ENCODE measurements at places on chromosomes 5 and 9. TPM values are rescaled to one million over a fixed set of nuclear protein-coding genes. Genes with fewer than 3 reads are reported as not detected.

PCDHA1 gene
- not detected for total RNA-seq

C9orf50 gene
- total RNA-seq: not detected

SGTB gene
- total RNA-seq: 1.9 TPM

PCDHB10 gene
- total RNA-seq: 0.23 TPM

MAMDC4 gene
- 5.7 TPM for total RNA-seq

DNA sequence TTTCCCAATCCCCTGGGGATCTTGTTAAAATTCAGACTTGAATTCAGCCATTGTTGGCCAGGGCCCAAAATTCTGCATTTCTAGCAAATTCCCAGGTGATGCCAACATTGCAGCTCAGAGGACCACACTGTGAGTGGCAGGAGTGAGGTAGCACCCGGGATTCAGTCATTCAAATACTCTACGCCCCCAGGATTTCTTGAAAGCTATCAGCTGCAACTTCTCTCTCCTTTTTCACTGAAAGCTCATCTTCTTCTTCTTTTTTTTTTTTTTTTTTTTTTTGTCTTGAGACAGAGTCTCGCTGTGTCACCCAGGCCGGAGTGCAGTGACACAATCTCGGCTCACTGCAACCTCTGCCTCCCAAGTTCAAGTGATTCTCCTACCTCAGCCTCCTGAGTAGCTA, 19.3 kb upstream of the ANKH start:
- DNase-seq: no peak

- no peak for DNase-seq
These were observed 103.5 kb downstream of the RNF180 start for GRCh38 chr5:64269164-64269563.

DNA sequence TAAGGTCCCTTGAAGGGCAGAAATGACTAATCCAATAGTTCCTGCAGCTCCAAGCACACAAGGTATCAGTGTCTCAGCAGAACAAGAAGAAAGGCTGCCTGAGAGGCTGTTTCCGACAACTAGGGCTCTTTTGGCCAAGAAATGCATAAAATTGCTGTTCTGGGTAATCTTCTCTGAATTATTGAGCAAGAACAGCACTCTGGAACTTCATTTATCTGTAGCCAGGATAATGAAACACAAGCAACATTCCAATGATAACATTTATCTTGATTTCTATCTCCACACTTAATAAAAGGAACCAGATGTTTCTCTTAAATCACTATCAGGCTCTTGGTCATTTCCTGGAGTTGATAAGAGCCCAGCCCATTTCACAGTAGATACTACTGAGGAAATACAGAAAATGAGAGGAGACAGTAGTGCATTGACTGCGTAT, 17.0 kb upstream of the AUH start:
- DNase-seq: no peak

GRCh38 chr9:3664044-3664443, 138.2 kb upstream of the RFX3 start:
- no peak for DNase-seq

- no peak for DNase-seq
These were observed 50.9 kb downstream of the BRINP1 start for GRCh38 chr9:119318371-119318770.

- no peak for DNase-seq
These were observed 111.6 kb upstream of the SHB start for GRCh38 chr9:38180656-38181055.

- DNase-seq: no peak
These were observed 32.1 kb downstream of the NFIB start for GRCh38 chr9:14281876-14282275.

- DNase-seq: no peak
These were observed 265.0 kb upstream of the FAM174A start for GRCh38 chr5:100270023-100270771.

DNA sequence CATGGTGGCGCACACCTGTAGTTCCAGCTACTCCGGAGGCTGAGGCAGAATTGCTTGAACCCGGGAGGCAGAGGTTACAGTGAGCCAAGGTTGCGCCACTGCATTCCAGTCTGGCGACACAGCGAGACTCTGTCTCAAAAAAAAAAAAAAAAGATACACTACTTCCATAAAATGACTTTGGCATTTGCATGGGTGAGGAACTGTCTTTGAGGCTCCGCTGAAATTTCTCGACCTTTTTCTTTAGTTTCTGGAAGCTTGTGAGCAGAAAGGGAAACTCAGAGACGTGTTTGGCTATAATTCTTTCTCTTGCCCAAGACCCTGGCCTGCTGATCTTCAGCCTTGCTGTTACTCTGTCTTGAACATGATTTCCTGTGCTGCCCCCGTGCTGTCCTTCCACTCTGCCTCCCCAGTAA, 37.3 kb downstream of the SPIN1 start:
- DNase-seq: no peak

- no peak for DNase-seq
These were observed 29.8 kb downstream of the CD274 start for GRCh38 chr9:5479994-5480694.

GRCh38 chr5:13910637-13911288, 33.7 kb downstream of the DNAH5 start:
- DNase-seq: no peak

DNA sequence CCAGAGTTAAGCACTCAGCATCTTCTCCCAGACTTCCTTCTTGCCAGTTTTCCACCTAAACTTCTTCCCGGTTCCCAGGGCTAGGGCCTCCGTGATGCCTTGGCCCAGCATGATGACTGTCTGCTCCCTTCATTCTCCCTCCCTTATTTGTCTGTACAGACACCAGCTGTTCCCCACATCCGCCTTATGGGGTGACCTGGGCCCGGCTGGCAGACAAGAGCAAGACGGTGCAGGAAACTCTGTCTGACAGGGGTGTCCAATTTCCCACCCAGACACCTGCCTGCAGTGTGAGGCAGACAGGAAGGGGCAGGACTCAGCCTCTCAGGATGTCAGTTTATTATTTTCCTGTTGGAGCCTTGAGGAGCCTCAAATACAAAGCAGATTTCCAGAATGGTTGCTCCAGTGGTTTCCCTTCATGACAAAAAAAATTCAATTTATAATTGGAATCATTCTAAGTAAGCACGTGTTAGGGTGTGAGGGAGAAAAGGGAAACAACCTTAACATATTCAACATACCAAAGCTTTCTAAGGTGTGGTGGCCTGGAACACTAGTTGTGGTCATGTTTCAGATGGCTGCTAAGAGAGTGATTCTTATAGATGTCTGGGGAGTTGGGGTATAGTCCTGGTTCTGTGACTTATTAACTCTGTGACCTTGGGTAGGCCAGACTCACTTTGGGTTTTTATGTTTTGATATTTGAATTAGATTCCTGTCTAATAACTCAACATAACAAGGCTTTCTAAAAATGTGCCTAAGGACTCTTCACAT, 234.5 kb downstream of the PAPPA start:
- no peak for DNase-seq

- DNase-seq: peak; percentile 35
These were observed 1.3 kb upstream of the IL3 start for GRCh38 chr5:132059043-132059695.

DNA sequence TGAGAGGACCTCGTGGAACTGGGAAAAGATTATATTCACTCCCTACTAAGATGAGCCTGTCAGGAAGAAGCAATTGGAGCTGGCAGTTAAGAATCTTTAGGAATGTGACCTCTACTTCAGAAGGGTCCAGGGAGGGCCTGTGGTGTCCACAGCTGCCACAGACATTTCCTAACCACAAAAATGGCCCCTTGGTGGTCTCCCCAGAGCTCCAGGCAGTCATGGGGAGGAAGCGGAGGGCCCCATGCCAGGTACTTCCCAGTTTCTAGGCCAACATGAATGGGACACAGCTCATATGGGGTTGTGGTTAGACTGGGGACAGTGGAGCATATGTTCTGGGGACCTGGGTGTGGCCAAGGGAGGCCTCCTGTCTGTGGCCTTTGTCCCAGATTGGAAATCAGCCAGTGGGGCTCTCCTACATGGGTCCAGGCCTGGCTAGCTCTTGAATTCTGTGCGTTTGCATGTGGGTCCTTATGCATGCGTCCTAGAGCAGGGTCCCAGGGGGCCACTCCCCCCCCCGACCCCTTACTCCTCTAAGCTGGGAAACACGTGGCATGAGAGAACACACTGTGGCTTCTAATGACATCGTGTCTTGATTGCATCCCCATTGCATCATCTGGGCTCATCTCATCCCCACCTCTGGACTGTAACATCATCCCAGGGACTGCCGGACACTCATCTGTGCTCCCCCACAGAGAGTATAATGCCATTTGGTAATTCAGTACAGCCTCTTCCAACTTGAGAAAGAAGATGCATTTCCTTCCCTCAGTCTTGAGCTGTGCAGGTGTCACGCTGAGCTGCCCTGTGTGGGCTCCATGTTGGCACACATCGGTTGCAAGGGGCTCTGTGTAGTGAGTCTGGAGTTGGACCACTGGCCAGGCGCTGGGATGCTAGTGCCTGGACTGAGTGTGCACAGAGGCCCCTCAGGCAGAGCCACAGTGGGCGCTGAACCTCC, 31.3 kb downstream of the IRF1 start:
- DNase-seq: peak; percentile 80

GRCh38 chr5:67166460-67167285, 29.9 kb downstream of the CD180 start:
- peak; percentile 62 for DNase-seq

GRCh38 chr5:151036556-151036955, 16.2 kb downstream of the GPX3 start:
- DNase-seq: no peak
